Ureter (tissue), 1 donor: ENCODE measurements at places on chromosomes 11 and 22. TPM values are rescaled to one million over a fixed set of nuclear protein-coding genes. Genes with fewer than 3 reads are reported as not detected.

GRCh38 chr11:24963852-24964251 lies 467.0 kb downstream of the LUZP2 start:
- DNase-seq: no peak

DNA sequence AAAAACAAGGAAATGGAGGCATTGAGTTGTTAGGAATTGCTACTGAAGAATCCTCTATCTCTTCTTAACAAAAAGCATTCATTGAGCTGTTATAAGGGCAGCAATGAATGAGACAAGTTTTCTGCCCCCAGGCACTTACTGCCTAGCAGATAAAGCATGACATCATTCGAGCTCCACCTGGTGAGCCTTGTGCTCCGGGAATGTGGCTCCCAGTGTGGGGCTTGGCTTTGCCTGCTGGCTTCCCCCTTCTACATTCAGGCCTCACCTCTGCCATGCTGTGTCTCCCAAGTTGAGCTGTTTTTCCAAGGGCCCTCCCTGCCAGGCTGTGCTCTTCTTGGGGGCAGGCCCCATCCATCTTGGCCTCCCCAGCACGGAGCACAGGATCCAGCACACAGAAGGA lies 56.9 kb upstream of the EIF3D start:
- DNase-seq: no peak

GRCh38 chr11:122711831-122712381 lies 56.4 kb downstream of the UBASH3B start:
- no peak for DNase-seq

GRCh38 chr22:44962741-44963454 lies 46.9 kb downstream of the PHF21B start:
- DNase-seq: no peak

- no peak for DNase-seq
Measured at GRCh38 chr11:125036933-125037332, 26.2 kb upstream of the SLC37A2 start.

DNA sequence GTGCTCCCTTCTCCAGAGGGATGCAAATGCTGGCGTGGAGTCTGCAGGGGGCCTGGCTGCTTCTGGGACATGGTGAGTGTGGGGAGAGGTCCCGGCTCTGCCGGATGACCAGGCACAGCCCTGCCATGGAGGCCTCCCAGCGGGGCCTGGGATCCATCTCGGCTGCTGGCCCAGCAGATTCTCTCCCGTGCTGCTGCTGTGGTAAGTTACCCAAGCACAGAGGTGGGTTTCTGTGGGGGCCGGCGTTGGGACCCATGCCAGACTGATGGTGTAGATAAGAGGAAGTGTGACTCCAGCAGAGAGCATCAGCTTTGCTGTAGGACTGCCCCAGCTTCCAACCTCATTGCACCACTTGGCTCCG lies 147.5 kb upstream of the B3GAT1 start:
- peak; percentile 39 for DNase-seq

Gene LRRC32
- 83.7 TPM for total RNA-seq

Gene SLC16A8
- 0.26 TPM for total RNA-seq

Gene ART1
- not detected for total RNA-seq

Gene POU2AF2
- 1.2 TPM for total RNA-seq
